ENCODE measurements at places on chromosomes 13 and 19.

- no peak for DNase-seq
Observed at GRCh38 chr13:59562924-59563323, 600.8 kb downstream of the DIAPH3 start.

DNA sequence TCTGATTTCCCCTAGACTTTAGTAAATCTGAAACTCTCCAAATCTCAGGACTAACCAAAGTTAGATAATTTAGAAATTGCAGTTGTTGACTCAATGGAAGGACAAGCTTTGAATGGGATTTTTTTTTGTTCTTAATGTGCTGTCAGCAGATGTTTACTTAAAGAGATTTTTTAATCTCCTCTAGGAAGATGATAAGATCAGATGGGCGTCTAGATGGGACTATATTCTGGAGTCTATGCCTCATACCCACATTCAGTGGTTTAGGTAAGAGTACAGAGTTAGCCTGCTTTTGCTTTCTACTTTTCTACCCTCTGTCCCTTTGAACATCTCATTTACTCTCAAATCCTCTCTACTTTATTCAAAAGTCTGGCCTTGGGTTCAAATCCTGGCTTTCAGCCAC lies 39.3 kb downstream of the TM9SF2 start:
- no peak for DNase-seq

- DNase-seq: no peak
Observed at GRCh38 chr19:11437955-11438354, 2.5 kb downstream of the PRKCSH start.

- DNase-seq: no peak
Observed at GRCh38 chr13:47908197-47908902, 92.7 kb downstream of the SUCLA2 start.

- DNase-seq: no peak
Observed at GRCh38 chr19:51098365-51099046, 9.7 kb downstream of the CTU1 start.

GRCh38 chr19:33702606-33703437 lies 81.1 kb downstream of the CHST8 start:
- no peak for DNase-seq

- DNase-seq: no peak
Observed at GRCh38 chr13:103640606-103641005, 574.4 kb upstream of the SLC10A2 start.

DNA sequence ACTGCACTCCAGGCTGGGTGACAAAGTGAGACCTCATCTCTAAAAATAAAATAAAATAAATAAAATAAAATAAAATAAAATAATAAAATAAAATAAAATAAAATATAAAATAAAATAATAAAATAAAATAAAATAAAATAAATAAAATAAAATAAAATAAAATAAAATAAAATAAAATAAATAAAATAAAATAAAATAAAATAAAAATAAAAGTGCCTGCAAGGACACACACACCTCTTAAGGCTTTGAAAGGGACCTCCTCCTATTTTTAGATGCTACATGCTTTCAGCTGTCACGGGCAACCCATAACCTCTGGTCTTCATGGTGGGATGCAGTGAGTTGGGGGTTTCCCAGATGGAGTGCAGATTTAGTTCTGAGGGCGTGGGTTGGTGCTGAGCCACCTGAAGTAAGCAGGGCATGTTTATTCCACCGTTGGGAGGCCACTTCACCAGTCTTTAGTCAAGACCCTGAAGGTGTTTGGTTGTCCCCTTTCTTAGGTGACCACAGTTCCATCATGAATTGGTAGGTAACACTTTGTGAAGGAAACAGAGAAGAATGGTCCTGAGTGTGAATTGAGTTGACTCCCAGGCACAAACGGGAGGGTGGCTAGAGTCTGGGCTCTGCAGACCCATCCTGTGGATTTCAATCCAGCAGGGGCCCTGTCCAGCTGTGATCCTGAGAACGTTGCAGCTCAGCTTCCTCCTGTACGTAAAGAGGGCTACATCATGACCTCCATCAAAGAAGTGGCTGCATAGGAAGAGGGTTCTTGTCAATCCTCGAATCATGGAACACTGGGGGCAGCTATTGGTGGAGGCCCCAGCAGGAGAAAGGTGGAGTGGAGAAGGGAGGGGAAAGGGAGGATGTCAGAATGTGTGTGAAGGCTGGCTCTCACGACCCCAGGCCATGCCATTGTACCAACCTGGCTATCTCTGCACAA lies 234.2 kb downstream of the ZNF536 start:
- no peak for DNase-seq

- DNase-seq: no peak
Observed at GRCh38 chr13:79516595-79516994, 35.6 kb downstream of the NDFIP2 start.

DNA sequence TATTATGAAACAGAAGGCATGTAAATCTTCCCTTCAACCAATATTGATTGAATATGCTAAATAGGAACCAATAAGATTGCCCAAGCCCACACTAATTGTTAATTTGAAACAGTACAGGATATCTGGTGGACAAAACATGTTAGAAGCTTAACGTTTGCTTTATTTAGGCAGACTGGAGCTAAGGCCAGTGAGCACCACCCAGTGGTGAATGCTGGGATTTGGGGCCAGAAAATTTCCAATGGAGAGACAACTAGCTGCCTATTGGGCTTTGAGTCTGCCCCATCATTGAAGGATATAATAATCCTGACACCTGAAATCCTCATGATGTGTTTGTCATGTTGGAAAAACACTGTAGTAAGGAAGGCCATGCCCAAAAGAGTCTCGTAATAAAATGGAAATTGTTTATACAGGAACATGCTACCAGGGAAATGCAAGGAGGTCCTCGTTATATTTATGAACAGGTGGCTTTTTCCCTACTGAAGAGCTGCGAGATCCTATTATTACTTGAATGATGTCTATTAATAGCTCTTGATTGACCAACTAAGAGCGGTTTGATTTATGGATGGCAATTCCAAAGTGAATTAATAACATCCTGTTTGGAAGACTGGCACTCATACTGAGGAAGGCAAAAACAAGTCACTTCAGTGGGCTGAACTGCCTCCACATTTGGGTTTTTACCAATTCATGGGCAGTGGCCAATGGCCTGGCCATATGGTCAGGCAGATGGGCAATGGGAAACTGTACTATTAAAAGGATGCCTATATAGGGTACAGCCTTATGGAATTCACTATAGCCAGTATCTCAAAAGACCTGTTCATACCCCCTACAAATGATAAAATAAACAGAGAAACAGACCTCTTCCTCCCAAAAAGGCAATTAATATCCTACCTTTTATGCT lies 8.7 kb downstream of the SIGLECL1 start:
- peak; percentile 18 for DNase-seq

- DNase-seq: no peak
Observed at GRCh38 chr13:21905486-21905885, 234.6 kb downstream of the FGF9 start.

DNA sequence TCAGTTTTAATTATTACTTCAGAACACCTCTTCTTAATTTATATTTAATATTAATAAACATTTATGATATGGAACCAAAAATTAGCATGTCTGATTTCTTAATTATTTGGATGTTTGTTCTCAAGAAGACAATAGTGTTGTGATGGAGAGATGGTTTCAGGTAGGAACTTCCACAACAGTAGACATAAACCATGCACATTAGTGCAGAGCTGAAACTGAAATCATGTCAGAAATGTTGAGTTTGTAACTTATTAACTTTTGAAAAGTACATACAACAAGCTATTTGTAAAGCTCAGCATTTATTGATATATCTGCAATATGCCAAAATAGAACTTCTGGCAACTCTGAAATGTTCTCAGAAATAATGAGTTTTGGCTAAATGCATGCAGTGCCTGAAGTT lies 11.8 kb upstream of the EDNRB start:
- no peak for DNase-seq

Measured in activated CD4-positive, alpha-beta T cell treated with anti-CD3 and anti-CD28 coated beads, Interleukin-2, amount 50 U/mL, for 24 hours (primary cell).